ENCODE measurements at places on chromosomes 4 and X.
A peak's percentile ranks its signal among the peaks of the same experiment; 100 is the strongest.

DNA sequence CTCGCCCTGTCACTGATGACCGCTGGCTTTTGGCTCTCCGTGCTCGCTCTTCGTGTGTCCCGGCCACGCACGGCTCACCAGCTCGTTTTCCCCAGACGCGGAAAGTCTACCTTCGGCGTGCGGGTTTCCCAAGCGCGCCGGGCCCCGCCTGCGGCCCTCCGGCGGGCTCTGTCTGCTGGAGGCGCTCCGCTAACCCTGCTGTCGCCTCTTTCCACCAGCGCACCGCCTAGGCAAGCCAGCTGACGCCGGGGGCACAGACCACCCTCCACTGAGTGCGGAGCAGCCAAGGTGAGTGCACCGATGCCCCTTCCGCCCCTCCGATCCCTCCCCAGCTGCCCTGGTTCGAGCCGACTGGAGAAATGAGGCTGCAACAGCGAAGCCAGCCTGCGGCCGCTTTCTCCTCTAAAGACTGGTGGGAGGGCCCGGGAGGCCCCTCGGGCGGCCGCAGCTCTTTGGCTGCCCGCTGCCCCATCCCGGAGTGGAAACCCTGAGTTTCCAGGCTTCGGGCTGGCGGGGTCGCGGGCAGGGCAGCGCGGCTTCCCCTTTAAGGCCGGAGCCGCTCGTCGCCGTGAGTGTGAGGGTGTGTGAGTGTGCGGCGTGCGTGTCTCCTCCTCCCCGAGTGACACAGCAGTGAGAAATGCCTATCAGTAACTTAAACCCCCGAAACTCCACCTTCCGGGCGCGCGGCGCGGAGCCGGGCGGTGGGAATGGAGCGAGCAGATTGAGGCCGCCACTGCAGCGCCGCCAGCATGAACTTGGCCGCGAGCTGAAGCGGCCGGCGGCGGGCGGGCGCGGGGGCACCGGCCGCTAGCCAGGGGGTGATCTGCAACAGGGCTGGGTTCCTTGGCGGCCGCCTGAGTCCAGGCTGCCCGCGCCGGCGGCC is at the start of gene MAMLD1:
Gene MAMLD1 (plus strand): TSS at position 719 of the 883 bp plus-strand sequence. CDS start 82,200 bp downstream, outside the sequence.
- DNase-seq, result peak; percentile 33

DNA sequence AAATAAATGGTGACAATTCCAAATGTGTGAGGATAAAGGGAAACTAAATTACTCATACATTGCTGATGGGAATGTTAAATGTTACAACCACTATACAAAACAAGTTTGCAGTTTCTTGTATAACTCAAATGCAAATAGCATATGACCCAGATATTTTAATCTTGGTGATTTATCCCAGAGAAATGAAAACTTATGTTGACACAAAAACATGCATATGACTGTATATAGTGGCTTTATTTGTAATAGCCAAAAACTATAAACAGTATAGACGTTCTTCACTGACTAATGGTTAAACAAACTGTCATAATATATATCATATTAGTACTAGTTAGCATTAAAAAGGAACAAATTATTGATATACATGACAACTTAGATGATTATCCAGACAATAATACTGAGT is 619.2 kb downstream of the PDHA2 start:
- no peak for DNase-seq

DNA sequence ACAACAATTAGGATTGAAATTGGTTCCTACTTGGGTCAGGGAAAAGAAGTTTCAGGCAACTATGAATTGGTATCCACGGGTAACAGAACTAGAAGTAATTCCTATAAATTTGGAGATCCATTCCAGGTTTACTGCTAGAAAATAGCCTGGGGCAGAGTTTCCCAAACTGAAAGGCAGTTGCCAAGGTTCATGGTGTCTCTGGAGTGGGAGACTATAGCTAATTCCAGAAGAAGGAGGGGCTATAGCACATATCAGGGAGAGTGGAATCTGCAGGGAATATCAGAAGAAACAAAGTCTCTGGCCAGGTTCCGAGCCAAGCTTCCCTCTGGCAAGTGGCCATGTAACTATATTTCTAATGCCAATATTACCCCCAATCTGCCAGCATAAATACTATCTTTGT is 166.3 kb downstream of the GALNTL6 start:
- no peak for DNase-seq

DNA sequence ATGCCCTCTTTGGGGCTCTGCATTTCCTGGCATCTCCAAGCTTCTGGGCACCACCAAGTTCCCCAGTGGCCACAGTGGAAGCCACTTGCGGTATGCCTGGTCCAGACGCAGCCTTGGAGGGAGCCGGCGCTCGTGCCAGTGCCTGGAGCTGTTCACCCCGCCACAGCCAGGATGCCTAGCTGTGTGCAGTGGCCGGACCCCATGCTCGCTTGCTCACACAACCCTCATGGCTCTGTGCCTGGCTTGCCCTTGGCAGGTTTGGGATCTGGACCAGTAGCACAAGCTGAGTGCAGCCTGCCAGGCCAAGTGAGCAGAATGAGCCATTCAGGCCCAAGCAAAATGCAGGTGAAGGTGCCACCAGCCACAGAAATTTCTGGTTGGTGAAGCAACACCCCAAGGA is 283.5 kb downstream of the EVC2 start:
- no peak for DNase-seq
